Activated T-cell treated with anti-CD3 and anti-CD28 coated beads for 48 hours (primary cell): ENCODE measurements at places on chromosomes 7 and 10.

DNA sequence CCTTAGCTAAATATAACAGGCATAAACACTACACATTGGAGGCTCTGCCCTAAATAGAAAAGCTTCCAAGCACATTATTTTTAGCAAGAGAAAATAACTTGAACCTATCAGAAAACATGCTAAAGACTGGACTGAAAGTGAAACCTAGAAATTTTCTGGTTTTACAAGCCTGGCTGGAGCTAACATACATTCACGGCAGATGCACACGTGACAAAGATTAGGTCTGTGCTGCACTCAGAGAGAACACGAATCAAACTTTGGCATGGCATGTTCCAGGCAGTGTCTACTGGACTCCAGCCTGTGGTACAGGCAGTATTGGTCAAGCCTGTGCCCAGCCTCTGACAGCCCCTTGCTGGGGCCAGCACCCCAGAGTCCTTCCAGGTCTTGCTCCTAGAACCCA, 94.1 kb upstream of the PCBD1 start:
- DNase-seq = no peak

- no peak for DNase-seq
Measured at GRCh38 chr10:97718659-97719142, 5.2 kb downstream of the MARVELD1 start.

DNA sequence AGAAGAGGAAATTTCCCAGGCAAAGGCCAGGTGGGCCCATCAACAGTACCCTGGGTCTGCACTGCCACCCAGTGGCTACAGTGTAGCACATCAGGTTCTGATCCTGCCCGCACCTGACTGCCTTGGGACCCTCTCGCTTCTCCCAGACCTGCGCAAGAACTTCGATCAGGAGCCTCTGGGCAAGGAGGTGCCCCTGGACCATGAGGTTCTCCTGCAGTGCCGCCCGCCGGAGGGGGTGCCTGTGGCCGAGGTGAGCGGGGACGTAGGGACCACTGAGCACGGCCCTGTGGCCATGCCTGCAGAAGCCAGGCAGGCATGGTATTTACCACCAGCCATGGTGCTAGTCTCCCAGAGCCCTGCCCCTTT, 33.9 kb upstream of the SLC29A3 start:
- DNase-seq = peak; percentile 30

DNA sequence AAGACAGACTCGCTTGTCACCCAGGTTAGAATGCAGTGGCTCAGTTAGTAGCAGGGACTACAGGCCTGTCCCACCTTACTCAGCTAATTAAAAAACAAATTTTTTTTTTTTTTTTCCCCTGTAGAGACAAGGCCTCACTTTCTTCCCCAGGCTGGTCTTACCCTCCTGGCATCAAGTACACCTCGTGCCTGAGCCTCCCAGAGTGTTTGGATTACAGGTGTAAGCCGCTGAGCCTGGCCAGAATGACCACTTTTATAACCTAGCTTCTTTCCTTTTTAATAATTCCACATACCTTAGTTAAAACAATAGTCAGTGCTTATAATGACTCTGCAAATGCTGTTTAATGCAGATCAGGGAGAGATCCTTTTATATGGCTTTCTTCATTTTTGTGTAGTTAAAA, 31.3 kb downstream of the RSBN1L start:
- no peak for DNase-seq

GRCh38 chr10:109126016-109126415, 797.3 kb downstream of the XPNPEP1 start:
- no peak for DNase-seq

GRCh38 chr7:16839646-16840045, 34.8 kb upstream of the AGR2 start:
- no peak for DNase-seq

GRCh38 chr7:91383053-91383904, 119.0 kb downstream of the FZD1 start:
- DNase-seq = no peak

DNA sequence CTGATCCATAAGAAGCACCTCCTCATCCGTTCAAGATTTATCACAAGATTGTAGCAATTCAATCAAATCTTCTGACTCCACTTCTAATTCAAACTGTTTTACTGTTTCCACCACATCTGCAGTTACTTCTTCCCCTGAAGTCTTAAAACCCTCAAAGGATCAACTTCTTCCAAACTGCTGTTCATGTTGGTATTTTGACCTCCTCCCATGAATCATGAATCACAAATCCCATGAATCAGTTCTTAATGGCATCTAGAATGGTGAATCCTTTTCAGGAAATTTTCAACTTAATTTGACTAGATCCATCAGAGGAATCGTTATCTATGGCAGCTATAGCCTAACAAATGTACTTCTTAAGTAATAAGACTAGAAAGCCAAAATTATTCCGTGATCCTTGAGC, 122.3 kb downstream of the IMMP2L start:
- DNase-seq = no peak

- DNase-seq = no peak
Measured at GRCh38 chr7:13727751-13728150, 261.7 kb downstream of the ETV1 start.

- DNase-seq = no peak
Measured at GRCh38 chr7:44313016-44313415, 12.4 kb downstream of the CAMK2B start.

DNA sequence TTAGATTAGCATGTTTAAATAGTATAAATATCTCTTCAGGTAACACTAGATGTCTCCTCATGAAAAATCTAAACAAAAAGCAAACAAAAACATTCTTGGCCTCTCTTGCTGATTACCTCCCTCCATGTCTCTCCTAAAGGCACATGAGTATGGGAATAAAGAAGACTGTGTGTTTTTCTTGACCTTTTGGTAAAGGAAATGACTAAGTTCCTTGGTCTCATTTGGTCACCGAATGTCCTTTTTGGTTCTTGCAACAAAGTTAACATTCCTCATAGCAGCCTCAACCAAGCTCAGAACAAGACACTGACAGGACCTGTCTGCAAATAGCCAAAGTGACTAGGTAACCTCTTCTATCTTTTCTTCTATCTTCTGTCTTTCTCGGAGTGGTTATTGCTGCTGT, 35.5 kb downstream of the POM121L12 start:
- no peak for DNase-seq

GRCh38 chr10:77186936-77187335, 450.7 kb downstream of the KCNMA1 start:
- DNase-seq = no peak

- DNase-seq = no peak
Measured at GRCh38 chr10:76736392-76736791, 901.2 kb downstream of the KCNMA1 start.

DNA sequence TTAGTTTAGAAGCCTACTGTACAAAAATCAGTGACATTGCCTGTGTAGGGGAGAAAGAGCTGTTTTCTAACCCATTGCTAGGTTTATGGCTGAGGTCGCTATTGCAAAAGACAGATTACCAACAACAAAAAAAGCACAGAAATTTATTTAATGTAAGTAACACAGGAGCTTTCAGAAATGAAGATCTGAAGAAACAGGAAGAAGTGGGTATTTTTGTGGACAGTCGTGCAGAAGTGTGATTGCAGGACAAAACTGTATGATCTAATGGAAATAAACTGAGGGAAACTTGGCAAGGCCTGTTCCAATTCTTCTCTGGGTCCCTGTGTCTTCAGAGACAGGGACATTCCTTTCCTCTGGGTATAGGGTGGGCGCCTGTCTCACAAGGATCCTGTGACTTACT, 87.4 kb downstream of the APBB1IP start:
- DNase-seq = no peak

DNA sequence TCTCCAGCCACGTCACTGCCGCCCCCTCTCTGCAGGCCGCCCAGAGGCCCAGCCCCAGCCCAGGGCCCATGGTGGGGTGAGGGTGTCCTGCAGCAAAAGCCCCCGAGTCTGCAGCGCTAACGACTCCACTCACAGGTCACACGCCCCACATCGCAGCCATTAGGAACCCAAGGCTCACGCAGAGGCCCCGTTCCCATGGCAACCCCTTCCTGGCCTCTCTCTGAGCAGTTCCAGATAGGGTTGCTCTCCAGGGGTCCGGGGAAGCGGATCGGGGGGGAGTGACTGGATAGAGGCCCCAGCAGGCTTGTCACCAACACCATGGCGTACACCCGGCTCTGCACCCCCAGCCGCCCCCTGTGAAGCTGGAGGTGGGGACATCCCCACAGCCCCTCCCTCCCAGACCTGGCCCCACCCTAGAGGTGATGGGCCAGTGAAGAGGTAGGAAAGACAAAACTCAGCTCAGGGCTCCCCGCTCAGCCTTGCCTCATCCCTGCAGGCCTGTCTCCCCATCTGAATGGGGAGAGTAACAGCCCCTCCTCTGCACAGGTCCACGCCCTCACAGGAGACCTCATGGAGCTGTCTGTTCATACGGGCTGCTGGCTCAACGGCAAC, 41.2 kb downstream of the TNRC18 start:
- no peak for DNase-seq

DNA sequence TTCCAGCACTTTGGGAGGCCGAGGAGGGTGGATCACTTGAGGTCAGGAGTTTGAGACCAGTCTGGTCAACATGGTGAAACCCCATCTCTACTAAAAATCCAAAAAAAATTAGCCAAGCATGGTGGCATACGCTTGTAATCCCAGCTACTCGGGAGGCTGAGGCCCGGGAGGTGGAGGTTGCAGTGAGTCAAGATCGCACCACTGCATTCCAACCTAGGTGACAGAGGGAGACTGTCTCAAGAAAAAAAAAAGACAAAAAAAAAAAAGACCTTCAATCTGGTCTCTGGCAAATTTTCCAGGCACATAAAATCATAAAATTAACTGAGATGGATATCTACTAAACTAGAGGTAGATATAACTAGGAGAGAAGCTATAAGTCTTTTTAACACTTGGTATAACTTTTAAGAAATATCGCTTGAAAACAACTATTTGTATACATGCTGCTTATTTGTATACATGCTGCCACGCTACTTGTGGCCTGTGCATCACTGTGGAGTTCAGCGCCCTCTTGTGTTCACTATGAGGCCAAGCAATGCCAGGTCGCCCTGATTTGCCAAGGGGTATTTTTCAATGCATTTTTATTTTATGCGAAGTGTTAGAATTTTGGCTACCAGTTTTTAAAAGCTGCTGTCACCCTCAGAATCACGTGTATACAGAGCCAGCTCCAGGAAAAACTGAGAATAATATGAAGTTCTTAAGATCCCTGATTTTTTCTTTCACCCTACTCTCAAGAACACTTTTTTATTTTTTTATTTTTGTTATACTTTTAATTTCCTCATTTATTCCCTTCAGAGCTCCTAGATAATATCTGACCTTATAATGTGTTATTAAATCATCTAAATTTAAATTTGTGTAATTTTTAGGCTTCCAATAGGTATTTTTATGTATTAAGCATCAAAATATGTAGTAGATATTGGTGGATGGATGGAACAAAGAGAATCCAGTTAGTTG, 26.7 kb downstream of the CYCS start:
- peak; percentile 38 for DNase-seq

GRCh38 chr10:69124563-69125268, 738 bp downstream of the VPS26A start:
- peak; percentile 25 for DNase-seq

DNA sequence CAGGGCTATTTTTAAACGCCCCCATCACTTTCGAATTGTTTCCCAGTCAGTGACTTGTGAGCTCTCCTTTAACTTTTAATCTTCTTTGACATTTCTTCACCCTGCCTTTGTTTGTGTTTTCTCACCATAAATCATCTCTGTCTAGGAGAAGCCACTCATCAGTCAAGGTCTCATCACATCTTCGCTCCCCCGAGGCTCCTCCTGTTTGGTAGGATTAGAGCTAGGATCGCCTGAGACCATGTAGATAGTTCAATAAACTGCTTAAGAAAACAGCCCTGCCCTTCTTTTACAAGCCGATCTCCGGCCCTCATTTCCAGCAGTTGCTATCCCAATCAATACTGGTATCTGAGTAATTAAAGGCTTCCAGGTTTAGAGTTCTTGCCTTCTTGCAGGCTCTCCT, 472.8 kb upstream of the ADARB2 start:
- DNase-seq = no peak

- DNase-seq = no peak
Measured at GRCh38 chr10:116316503-116316902, 7.7 kb upstream of the CCDC172 start.

- no peak for DNase-seq
Measured at GRCh38 chr7:159118197-159118595, 26.5 kb downstream of the VIPR2 start.

DNA sequence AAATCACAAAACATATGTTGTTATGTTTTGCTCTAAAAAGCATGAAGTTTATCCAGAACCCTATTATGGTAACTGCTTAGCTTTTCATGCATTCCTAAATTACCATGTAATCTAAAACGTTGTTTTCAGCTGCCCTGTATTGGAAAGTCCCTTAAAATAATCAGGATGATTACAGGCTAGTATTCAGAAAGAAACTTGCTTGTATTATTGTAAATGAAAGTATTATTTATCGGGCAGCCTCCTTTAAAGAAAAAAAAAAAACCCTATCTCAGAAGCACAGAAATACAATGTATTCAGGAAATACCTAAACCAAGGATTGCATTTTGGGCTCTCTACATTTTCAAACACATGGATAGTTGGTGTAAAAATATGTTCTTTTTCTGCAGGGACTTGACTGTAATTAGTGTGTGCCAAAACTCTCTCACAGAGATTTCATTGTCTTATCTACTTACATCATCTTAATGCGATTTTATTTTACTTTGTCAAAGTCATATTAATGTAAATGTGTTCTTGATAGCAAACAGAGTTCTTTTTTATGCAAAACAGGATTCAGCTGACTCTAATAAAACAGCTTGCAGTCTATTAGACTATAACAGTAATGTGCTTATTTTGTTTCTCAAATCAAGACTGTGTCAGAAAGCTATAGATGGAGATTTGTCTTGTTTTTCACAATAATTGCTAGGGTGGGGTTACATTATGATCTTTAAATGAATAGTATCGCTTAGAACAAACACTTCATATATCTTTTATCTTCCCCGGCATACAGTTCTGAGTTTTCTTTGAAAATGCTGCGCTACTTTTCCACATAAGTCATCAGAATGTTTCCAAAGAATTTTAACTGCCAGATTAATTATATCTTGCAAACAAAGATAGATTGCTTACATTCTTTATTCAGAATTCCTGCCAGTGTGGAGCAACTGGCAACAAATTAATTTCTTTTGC, 65.3 kb upstream of the ARID5B start:
- DNase-seq = no peak

- DNase-seq = no peak
Measured at GRCh38 chr7:42574685-42575084, 337.2 kb downstream of the C7orf25 start.

DNA sequence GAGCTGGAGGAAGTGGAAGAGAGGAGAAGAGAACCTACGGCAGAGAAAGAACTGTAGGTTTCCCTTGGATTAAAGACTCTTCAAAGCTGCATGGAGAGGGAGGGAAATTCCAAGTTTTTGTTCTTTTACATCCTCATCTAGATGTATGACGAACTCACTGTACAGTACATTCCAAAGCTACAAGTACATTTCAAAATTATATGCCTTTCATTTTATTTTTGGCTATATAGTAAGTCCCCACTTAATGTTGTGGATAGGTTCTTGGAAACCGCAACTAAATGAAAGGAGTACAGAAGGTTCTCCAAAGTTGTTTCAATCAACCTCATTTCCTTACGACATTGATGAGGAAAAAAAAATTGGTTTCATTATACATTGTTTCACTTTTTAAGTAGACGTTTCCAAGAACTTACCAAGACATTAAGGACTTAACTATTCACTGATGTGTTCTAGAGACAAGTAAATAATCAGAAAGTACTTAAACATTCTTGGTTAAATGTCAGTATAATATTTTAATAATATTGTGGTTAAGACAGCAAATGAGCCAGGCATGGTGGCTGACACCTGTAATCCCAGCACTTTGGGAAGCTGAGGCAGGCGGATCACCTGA, 16.1 kb upstream of the JMJD1C start:
- no peak for DNase-seq

- no peak for DNase-seq
Measured at GRCh38 chr7:676246-676971, 50.1 kb upstream of the DNAAF5 start.

GRCh38 chr7:1865000-1865555, 195.0 kb downstream of the ELFN1 start:
- DNase-seq = no peak
